ENCODE measurements at places on chromosomes 11 and 22.

GRCh38 chr11:132058211-132058772 is 687.9 kb downstream of the NTM start:
- DNase-seq = no peak

DNA sequence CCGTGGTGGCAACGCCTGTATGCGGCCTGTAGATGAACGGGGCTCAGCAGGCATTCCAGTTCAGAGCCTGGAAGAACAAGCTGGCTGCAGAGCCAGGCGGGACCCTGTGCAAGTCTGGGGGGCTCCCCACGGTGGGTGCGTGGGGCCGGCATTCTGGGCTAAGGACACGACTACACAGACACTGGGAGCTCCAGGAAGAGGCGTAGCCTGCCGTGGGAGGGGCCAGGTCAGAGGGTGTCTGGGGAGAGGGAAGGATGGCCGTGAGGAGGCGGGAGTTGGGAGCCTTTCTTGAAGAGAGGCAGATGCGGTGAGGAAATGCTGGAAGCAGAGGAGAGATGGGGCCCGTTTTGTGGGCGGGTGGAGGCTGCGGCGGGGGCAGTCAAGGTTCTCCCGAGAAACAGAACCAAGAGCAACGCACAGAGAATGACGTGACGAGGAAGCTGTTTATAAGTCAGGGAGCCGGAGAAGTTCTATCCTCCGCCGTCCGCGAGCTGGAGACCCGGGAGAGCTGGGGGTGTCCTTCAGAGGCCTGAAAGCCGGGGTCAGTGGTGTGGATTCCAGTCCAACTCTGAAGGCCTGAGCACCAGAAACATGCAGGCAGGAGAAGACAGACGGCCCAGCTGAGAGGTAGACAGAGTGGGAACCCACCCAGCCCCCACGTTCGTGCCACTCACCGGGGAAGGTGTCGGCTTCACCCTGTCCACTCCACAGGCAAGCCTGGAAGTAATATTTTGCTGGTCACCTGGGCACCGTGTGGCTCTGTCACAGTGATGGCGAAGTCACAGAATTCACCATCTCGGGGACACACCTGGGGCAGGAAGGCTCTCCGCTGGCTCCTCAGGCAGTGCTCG is 529.6 kb downstream of the BRD1 start:
- no peak for DNase-seq

- DNase-seq = no peak
Measured at GRCh38 chr11:125250318-125251213, 86.0 kb downstream of the PKNOX2 start.

GRCh38 chr11:62399878-62400266 is 19.0 kb upstream of the SCGB1A1 start:
- DNase-seq = no peak

DNA sequence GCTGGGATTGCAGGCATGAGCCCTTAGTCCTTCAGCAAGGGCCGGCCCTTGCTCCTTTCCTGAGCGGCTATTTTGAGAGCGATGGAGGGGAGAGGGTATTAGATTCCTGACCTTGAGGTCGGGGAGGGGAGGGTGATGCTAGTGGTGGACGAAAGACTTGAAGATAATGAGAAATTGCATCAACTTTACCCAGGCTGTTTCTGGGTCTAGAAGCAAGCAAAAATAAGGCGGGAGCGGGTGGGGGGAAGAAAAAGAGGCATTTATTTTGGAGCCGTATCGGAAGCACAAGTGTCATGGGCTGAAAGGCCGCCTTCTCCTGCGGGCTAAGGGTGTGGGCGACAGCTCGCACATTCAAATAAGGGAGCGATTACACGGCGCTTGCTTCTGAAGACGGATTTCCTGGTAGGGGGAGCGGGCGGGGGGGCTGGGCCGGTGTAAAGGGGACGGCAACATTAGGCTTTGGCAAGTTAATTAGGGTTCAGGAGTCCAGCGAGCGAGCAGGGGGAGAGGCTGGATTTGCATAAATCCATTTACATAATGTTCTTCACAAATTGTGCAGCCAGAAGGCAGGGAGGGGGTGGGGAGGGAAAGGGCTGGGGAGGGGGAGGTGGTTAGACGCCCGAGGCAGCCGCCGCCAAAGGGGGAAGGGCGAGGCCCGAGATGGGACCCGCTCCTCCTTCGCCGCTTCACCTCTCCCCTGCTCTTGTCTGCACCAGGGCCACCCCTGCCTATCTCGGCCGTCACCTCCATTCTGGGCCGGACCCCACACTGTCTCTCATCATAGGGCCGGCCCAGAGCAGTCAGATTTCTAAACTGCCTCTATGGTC is 245.9 kb downstream of the MIAT start:
- DNase-seq = no peak

- no peak for DNase-seq
Measured at GRCh38 chr11:75518771-75519653, 6.7 kb downstream of the GDPD5 start.

DNA sequence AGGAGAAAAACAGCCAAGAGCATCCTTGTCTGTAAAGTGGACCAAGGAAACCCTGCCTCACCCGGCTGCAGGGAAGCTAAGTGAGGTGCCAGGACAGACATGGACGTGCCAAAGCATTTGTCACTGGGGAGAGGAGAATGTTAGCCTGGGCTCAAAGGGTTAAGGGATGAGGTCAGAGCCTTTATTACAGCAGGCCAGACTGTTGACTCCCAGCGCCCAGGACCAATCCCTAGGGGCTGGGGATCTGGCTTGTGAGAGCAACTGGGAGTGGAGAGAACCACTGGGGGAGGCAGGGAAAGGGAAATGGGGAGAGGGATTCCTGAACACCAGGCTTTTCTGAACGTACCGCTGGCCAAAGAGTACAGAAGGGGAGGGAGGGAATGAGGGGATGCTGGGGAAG is 2.6 kb downstream of the CHRM1 start:
- no peak for DNase-seq

- DNase-seq = no peak
Measured at GRCh38 chr22:29476116-29476515, 3.9 kb upstream of the NEFH start.

DNA sequence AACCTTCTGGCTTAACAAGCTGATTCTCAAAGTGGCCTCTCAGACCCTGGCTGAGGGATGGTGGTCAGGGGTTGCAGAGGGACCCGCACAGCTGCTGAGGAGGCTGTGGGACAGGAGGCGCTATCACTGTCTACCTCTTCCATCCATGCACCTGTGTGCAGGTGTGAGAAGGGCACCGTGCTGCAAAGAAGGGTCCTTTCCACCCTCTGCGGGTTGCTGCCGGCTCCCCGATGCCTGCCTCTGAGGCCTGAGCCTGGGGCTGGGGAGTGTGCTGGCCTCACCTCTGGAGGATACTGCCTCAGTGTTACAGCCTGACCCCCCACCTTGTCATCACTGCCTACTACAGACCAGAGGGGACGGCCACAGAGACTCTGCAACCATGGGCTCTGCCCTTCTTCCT is 66.1 kb upstream of the B3GAT1 start:
- DNase-seq = no peak

GRCh38 chr11:47392546-47393162 is 14.3 kb upstream of the SPI1 start:
- no peak for DNase-seq

DNA sequence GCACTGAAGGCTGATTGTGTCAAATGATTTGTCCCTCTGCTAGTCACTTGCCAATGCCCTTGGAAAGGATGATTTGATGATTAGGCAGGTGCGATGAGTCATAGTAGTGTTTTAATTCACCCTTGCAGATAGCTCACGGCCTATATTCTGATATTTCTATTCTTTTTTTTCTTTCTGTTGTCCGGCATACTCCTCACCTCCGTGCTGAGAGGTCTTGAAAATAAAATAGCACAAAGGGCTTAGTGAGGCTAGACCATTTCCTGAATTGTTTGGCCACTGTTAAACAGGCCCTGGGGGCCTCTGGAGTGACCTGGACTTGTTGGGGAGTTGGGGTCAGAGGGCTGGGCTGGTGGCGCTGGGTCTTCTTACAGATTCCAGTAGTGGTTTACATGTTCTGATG is 99.8 kb downstream of the ZBTB16 start:
- DNase-seq = no peak

- DNase-seq = no peak
Measured at GRCh38 chr11:61814247-61814957, 2.4 kb downstream of the FADS1 start.

GRCh38 chr11:105244160-105244825 is 104.7 kb upstream of the CARD18 start:
- no peak for DNase-seq

- no peak for DNase-seq
Measured at GRCh38 chr11:128582496-128583366, 4.6 kb downstream of the ETS1 start.

DNA sequence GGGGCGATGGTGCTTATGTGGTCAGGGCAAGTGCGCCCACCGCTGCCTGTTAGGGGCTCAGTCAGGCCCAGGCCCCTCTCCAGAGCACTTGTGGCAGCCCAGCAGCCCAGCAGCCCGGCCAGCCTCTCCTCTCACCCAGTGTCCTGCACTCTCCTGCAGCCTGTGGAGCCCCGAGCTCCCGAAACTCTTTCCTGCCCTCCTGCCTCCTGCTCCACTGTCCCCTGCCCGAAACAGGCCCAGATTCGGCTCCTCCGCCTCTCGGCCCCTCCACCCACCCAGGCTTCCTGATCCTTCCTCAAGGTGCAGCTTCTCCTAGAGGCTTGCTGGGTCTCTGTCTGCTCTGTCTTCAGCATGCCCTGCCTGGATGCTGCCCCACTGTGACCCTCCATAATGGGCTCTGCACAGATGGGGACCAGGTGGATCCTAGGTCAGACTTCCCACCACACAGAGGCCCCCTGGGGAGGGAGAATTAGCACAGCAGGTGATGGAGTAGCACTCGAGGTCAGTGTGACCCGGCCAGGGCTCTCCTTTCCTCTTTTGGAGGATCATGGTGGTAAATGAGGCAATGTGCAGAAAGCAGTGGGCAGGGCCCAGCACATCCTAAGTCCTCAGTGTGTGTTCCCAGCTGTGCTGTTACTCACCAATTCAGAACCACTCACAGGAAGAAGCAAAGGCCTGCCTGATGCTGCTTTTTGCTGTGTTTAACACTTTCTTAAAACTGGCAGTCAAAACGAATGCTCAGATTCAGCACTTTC is 18.6 kb upstream of the NAP1L4 start:
- DNase-seq = no peak

DNA sequence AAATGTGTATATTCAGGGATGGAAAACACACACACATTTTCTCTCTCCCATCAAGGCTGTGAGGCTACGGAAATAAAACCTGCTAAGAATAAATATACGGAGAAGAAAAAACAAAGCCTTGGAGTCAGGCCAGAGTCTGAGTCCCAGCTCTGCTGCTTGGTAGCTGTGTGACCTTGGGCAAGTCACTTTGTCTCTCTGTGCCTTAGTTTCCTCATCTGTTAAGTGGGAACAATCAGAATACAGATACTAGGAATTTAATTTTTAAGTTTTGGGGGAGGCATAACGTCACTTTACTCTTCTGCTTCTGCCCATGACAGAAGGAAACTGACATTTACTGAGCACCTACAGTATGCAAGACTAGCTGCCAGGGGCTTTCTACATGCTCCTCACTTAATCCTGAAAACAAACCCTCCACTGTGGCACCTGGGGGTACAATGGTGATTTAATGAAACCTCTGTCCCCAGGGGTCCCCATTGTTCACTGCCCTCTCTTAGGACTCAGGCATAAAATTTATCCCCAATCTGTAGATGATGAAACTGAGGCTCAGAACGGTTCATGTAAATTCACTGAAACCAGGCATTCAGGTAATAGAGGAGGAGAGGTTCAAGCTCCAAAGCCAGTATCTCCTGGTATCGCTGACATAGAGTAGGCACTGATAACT is 131.9 kb upstream of the SERPIND1 start:
- no peak for DNase-seq

DNA sequence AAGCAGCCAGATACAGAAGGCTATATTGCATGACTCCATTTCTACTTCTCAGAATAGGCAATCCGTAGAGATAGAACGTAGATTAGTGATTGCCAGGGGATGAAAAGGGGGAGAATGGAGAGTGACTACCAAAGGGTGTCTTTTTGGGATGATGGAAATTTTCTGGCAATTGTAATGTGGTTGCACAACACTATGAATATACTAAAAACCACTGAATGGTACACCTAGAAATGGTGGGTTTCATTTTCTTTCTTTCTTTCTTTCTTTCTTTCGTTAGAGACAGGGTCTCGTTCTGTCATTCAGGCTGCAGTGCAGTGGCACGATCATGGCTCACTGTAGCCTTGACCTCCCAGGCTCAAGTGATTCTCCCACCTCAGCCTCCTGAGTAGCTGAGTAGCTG is 54.4 kb downstream of the BID start:
- DNase-seq = no peak

DNA sequence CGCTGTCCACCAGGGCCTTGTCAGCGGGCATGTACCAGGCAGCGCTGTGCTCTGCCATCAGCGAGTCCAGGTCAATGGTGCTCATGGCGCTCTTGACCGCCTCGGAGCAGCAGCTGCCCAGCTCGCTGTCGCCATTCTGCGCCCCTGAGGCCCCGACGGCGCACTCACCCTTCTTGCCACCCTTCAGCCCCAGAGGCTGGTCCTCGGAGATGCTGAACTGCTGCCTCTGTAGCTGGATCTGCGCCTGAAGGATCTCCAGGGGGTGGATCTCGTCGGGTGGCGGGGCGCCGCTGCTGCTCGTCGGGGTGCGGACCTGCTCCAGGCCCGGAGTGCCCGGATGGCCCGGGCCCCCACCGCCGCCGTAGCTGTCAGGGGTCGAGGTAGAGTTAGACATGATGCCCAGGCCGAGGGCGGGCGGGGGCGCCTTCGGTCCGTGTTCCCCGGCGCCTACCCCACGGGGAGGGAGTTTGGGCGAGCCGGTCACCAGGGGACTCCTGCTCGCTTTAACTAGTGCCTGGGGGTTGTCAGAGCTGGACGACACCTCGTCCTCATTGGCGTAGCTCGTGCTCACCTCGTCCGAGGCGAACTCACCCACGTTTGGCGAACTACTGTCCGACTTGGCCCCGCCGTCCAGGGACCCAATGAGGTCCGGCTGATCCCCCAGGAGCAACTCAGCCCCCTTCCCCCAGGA is 4.6 kb downstream of the MN1 start:
- DNase-seq = no peak

DNA sequence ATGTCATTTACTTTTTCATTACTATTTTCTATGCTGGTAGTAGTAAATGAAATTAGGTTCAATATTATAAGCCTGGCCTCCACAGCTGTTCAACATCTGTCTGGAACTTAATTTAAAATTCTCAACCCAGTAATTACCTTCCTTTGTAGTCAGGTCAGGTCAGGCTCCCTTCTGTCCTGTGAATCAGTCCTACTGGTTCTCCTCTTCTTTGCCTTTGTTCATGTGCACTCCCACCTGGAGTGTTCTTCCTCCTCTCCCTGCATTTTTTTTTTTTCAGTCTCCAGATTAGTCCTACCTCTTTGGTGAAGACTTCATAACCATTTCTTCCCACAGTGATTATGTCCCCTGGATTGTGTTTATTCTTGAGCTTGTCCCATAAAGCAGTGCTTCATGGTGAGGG is 67.9 kb downstream of the DKK3 start:
- DNase-seq = no peak

GRCh38 chr11:116339306-116340098 is 433.3 kb downstream of the BUD13 start:
- DNase-seq = no peak

DNA sequence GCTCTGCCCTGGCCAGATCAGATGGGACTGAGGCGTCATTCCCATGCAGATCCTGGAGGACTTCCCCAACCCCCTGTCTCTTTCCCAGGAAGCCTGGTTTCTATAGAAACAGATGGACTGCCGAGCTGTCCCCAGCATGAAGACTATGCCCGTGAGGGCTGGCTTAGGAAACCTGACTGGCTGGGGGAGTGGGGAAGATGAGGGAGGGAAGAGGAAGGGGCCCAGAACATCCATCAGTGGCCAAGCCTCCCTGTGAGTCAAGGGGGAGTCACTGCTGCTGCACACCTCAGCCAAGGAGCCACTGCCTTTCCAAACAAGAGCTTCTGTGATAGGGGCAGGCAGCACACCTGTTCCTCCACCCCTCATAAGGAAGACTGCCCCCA is 5.8 kb downstream of the TP53I11 start:
- DNase-seq = no peak

- no peak for DNase-seq
Measured at GRCh38 chr11:117900121-117900648, 23.7 kb upstream of the FXYD6 start.

Data from cortex of kidney (tissue), 1 donor.